ENCODE measurements at places on chromosomes 16 and 17.

- DNase-seq = no peak
Measured at GRCh38 chr16:68358951-68359350, 48.1 kb downstream of the PRMT7 start.

GRCh38 chr16:23104032-23104955 lies 45.0 kb downstream of the USP31 start:
- DNase-seq = no peak

- no peak for DNase-seq
Measured at GRCh38 chr16:28072087-28072486, 8.6 kb upstream of the GSG1L start.

- no peak for DNase-seq
Measured at GRCh38 chr16:17076092-17076754, 394.5 kb downstream of the XYLT1 start.

- DNase-seq = peak; percentile 27
Measured at GRCh38 chr17:10549096-10549842, at the start of gene MYH2. Gene MYH2, minus strand, starts transcription at chr17:10549658. Its CDS starts 1,738 bp downstream, at chr17:10547920.

DNA sequence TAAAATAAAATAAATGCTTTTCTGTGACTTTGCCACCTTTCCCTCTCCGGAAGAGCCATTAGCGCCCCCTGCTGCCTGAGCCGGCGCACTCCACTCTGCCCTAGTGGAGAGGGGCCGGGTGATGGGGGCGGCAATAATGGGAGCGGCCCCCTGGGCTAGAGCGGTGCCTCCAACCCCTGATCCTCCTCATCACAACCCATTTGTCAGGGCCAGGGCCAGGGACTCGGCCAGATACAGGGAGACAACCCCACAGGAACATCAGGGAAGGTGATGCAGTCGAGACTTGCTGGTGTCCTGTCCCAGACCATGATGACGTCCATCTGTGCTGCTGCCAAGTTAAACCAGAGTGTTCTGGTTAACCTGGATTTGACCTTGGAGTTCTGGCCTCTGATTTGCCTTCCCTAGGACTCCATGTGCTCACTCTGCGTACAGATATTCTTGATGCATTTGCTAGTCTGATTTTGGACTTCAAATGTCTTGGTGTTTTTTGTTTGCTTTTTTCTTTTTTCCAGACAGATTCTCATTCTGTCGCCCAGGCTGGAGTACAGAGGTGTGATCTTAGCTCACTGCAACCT lies 46.1 kb upstream of the BPTF start:
- DNase-seq = peak; percentile 64

- no peak for DNase-seq
Measured at GRCh38 chr16:143047-143446, 4.6 kb upstream of the NPRL3 start.

- peak; percentile 68 for DNase-seq
Measured at GRCh38 chr17:828761-829160, 46.6 kb downstream of the MRM3 start.

DNA sequence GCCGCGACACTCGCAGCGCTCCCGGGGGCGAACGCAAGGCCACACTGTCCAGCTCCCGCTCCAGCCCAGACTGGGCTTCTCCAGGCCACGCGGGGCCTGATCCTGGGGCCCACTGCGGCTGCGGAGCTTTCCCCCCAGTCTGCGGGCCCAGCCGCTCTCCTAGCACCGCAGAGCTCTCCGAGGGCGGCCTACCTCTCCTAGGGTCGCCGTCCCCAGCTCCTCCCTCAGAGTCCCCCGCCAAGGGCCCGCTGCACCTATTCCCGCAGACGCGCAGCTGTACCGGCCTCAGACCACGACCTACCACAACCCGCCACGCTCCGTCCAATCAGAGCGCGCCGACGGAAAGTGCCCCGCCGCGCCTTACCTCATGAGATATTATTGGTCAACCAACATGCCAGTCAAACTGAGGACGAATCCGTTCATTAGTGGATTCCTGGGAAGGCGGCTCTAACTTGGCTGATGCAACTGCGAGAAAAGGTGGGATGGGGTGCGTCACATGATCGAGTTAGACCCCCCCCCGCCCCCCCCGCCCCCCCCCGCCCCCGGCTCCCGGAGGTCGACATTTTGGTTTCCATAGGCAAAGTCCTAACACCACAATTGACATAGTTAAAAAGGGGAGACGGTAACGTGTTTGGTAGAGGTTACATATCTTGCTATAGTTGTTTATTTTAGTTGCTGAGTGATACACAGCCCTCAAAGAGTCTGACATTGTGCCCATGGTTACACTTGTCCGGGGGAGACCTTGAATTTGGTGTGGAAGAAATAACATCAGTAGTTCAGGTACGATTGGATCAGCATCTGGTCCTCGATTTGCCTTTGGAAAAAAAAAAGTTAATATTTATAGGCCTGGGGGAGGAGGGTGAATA lies at the start of gene AARS1:
Gene AARS1 (minus strand): TSS at position 278 of the 866 bp plus-strand sequence. CDS start 6,743 bp downstream, outside the sequence.
- peak; percentile 99 for DNase-seq

DNA sequence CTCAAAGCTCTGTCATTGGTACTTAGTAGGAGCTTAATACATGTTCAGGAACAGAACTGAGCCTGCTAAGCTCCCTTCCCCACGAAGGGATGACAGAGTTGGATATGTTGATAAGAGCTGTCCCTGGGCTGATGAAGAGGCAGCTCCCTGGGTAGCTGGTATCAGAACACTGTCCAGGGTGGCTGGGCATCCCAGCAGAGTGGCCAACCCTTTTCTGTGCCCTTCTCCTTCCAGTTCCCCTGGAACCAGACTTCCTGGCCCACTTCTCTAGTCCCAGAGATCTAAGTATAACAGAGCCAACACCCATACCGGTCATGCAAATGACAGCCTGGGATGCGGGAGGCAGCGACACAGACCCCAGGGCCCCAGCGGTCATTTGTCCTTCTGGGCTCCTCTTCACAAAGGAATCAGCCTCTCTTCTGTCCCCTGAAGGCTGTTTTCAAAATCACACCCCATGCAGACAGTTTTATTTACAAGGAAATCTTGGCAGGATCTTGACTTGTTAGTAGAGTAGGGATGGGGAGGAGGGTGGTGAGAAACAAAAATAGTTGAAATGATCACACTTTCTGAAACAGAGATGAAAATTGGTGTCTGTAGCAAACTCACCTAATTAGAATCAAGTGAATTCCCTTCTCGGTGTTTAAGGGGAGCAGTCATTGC lies 1.4 kb upstream of the RHBDL3 start:
- no peak for DNase-seq

DNA sequence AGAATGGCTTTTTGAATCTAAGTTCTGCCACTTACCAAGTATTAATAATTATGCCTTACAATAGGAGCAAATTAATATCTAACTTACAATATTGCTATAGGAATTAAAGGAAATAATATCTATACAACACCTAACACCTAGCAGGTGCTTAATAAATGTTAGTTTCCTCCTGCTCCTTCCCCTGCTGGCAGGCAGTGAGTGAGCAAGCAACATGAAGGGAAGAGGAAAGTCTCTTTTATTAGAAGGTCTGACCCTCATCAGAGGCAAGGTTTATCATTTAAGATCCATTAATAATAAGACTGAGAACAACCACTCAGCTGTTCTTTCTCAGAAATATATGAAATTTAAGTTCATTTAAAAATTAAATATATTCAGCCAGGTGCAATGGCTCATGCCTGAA lies 6.7 kb upstream of the DYNC1LI2 start:
- no peak for DNase-seq

DNA sequence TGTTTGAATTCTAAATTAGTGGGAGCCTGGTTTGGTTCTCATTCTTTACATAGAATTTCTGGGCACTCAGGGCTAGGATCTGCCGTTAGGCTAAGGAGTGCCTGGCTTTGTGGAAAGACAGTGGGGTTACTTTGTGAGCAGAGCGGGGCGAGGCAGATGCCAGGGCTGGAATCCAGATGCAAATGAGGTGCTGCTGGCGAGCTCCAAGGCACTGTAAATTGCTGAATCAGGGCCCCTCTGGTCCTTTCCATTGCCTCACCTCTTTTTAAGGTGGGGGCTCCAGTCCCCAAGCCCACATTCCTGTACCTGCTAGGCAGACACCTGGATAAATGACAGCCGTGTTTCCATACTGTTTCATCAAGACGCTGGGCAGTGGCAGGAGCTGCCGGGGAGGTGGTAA lies 33.8 kb downstream of the PIPOX start:
- no peak for DNase-seq

DNA sequence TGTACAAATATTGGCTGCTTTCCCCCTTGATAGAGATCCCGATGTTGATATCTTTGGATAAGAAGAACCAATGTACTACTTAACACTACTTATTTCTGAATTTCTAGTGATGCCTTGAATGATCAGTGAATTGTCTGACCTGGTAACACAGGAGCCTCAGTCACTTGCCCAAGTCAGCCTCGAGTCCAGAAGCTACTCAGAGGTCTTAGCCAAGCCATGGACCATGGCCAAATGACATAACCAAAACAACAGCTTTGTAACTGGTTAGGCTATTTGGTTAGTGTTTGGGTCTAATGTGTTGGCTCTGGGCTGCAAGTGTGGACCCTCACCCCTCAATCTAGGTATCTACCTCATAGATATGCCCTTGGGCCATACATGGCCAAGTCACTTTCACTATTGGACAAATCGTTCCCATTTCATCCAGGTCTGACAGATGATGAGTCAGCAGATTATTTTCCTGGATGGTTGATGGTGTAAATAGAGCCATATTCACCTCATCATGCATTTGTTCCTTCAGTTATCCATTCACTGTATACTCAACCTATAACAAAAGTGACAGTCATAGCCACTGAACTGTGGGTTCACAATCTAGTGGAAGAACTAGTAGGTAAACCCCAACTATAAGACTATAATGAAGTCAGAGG lies 3.5 kb downstream of the RBFOX1 start:
- no peak for DNase-seq

DNA sequence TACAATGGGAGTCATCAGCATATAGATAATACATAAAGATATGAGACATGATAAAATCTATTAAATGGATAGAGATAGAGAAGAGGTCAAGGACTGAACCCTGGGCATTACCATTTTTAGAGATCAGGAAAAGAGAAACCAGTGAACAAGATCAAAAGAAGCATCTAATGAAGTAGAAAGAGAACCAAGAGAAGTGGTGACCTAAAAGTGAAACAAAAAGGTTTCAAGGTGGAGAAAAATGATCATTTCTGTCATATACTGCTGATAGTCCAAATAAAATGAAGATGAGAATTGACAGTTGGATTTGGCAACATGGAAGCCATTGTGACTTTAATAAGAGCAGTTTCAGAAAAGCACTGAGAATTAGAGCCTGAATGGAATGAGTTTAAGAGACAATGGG lies 165.1 kb downstream of the PPM1E start:
- DNase-seq = no peak

All from EH (cell line).